ENCODE measurements at places on chromosomes 2 and 18.

- no peak for DNase-seq
Measured at GRCh38 chr2:230781130-230781797, 68.6 kb downstream of the CAB39 start.

DNA sequence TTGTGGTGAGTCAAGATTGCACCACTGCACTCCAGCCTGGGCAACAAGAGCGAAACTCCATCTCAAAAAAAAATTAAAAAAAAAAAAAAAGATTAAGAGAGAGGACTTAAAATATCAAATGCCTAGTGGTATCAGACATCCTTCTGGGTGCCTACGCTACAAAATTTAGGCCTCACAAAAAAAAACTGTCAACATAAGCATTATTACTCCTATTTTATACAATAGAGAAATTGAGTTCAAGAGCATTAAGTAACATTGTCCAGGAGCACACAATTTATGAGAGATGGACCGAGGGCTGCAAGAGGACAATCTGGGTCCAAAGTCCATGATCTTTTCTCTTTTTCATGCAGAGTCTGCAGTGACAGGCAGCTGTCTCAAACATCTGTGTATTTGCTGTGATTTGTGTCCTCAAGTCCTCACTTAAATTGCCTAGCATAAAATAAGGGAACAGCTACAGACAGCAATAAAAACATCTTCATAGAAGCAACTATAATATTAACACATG lies 62.4 kb downstream of the OSR1 start:
- no peak for DNase-seq

GRCh38 chr18:12686100-12686499 lies 16.4 kb downstream of the CEP76 start:
- no peak for DNase-seq

GRCh38 chr2:177433402-177433801 lies 40.8 kb downstream of the AGPS start:
- DNase-seq = no peak

DNA sequence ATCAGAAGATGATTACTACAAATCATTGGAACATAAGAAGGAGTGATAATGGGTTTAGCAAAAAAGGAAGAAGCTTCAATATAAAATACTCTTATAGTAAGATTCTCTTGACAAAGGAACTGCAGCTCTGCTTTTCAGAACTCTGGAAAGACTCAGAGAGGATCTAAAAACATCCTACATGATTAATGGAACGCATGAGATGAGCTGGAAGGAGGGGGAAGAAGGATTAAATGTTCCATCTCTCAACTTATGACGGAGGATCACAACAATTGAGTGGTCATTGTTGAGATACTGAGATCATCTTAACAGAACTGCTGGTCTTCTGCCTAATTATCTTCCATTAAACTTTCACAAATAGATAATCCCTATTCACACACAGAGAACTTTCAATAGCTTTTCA lies 267.5 kb upstream of the SLC8A1 start:
- DNase-seq = no peak

DNA sequence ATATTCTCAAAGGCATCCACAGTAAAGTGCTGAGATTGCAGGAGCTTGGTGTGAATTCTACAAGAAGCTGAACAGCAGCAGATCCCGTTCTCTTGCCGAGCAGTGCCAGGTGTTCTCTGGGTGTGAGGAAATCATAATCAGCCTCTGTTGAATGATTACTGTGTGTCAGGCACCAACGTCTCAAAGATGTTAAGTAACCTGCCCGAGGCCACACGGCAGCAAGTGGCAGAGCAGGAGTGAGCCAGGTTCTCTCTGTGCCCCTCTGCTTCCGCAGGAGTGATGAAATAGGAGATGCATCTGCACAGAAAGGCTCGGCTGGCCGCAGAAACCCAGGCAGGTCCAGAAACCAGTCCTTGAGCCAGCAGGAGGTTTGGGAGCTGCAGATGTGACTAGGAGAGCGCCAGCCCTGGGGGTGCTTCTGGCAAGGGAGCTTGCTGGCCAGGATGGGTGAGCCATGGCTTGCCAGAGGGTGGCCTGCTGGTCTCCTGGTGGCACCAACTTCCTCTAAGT lies 68.4 kb downstream of the COPS7B start:
- DNase-seq = no peak

- DNase-seq = no peak
Measured at GRCh38 chr2:98357849-98358248, 11.6 kb downstream of the CNGA3 start.

DNA sequence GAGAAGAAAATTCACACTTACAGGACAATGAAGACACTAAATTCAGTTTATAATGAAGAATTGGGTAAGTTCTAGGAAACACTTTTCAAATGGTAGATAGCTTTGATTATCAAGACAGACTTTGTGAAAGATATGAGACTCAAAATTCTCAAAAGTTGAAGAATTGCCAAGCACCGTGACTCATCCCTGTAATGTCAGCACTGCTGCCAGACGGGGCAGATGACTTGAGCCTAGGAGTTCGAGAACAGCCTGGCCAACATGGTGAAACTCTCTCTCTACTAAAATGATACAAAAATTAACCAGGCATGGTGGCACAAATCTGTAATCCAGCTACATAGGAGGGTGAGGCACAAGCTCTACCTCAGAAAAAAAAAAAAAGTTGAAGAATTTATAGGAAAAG lies 1820.1 kb upstream of the LRRTM1 start:
- DNase-seq = no peak

GRCh38 chr2:101960819-101961337 lies 30.9 kb upstream of the IL1R2 start:
- no peak for DNase-seq

DNA sequence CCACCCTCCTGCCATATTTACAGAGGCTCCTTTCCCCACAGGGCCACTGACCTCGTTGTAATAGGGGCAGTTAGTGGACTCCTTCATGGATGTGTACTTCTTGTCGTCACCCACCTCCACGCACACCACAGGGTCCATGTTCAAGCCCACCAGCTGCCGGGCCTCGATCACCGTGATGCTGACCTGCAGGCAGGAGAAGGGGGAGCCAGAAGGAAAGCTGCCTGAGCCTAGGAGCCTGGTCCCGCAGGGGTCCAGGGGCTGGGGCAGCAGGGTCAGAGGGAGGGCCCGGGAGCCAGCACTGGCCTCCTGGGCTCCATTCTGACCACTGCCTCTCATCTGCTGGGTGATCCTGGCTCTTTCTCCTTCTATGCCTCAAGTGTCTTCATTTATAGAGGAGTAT lies 17.0 kb upstream of the OTOF start:
- no peak for DNase-seq

DNA sequence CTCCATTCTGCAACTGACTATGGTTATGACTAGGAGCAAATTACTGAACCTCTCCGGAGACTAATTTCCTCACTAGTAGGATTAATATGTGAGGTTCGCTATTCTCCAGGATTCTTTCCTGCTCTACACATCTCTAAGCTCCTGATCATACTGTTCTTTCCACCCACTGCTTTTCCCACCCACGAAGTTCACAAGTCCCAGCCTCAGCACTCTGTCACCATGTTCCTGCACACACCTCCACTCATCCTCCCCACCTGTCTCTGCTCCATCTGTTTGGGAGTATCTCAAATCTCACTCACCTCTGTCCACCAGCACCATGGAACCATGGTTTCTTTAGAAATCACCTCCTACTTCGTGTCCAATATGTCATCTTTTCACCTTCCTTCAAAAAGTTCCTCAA lies 185.3 kb downstream of the LRATD1 start:
- no peak for DNase-seq

GRCh38 chr2:171402906-171403580 lies 30.7 kb downstream of the METTL8 start:
- no peak for DNase-seq

GRCh38 chr2:237693291-237693994 lies 66.1 kb downstream of the LRRFIP1 start:
- no peak for DNase-seq

DNA sequence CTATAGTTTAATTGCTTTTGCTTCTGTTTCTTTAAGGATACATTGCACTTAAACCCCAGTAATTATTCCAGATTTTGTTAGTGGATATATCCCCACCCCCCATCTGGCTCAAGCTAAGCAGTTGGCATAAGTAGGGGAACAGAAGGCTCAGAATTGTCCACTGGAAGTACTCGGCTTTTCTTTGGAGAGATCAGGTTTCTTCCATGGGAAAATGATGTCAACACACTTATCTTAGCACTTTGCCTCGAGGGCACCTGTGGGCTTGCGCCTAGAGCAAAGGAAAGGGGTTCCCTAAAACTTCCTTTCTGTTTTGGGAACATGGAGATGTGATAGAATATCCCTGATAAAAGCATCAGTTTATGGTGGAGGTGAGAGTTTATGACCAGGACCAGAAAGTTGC lies 130.6 kb downstream of the FMNL2 start:
- no peak for DNase-seq

- DNase-seq = no peak
Measured at GRCh38 chr2:146677280-146677679, 1167.5 kb upstream of the ACVR2A start.

DNA sequence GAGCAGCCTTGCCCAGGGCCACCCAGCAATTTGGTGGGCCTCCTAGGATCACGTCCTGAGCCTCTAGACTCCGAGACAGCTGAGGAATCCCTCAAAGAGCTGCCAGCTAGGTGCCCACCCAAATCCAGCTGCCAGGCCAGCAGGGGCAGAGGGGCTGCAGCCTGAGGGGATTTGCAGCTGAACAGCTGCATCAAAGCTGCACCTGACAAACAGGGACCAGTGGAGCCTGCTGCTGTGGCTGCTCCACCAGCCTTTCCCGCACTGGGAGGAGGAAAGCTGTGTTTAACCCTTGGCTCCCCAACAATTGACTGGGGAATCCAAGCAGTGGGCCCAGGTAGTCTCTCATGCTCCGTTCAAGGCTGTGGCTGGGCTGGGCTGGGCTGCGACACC lies 8.2 kb downstream of the ADRA2B start:
- no peak for DNase-seq

DNA sequence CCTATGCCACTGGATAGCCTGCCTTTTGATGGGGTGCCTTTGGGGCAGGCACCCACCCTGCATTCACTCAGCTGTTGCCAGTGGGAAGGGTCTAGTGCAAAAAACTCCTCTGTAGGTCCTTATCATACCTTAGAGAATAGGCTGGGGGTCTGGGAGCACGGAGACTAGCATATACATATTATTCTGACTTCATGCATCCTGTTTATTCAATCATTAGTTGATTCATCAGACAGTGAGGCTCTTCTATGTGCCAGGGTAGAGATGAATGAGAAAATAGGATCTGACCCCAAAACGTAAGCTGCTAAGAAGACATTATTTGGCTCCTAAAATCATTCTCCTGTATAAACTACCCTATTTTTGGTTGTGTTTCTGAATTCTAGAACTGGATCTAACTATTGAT lies 153.3 kb downstream of the TPGS2 start:
- no peak for DNase-seq

- no peak for DNase-seq
Measured at GRCh38 chr2:33579227-33579626, 19.9 kb downstream of the FAM98A start.

DNA sequence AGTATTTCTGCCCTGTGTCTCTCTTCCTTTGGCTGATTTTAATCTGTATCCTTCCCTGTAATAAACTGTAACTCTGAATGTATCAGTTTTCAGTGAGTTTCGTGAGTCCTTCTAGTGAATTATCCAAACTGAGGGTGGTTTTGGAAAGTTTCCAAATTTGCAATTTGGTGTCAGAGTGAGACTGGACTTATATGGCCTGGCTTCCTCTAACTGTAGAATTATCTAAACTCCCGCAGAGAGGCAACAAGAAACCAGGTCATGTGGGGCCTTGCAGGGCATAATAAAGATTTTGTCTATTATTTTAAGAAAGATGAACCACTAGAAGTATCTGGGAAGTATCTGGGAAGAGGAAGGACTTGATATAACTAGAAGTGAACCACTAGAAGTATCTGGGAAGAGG lies 95.3 kb upstream of the RNF152 start:
- no peak for DNase-seq

DNA sequence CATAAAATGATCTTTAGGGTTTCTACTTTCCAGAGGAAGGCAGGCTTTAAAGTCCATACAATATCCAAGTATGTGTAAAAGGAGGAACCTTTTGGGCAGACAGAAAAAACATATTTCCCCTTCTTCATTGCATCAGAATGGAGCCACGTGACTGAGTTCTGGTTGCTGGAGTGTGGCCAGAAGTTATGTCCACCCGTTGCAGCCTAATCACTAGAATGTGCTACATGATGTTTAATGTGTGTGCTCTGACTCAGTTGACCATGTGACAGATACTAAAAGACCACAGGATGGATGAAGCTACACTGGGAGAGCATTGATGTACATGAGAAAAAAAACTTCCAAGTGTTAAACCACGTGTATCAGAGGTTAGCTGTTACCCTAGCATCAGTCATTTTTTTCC lies 460.9 kb downstream of the RIT2 start:
- no peak for DNase-seq

GRCh38 chr2:32773448-32773808 lies 145.6 kb downstream of the TTC27 start:
- DNase-seq = no peak

- DNase-seq = no peak
Measured at GRCh38 chr18:3251249-3251962, 3.8 kb downstream of the MYL12A start.

GRCh38 chr2:12376025-12376424 lies 340.7 kb upstream of the TRIB2 start:
- no peak for DNase-seq

DNA sequence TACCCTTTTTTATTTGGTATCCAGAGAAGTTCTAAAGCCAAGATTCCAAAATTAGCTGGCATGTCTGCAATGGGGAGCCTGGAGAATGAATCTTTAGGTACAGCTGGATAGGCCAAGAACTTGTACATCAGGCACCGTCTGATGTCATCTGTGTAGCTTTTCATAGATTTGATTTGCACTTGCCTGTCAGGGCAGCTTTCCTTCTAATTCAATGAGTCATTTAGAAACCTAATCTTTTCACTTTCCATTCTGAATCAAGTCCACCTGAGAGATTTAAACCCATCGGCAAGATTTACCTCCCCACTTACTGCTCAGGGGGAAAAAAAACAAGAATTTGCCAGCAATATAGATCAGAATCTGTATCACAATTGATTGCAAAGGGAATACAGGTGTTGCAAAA lies 60.9 kb upstream of the ACAA2 start:
- no peak for DNase-seq

GRCh38 chr2:217475101-217475500 lies 527.7 kb downstream of the TNS1 start:
- no peak for DNase-seq

GRCh38 chr2:44528595-44528994 lies 166.8 kb downstream of the CAMKMT start:
- no peak for DNase-seq

- no peak for DNase-seq
Measured at GRCh38 chr2:229784791-229785190, 70.4 kb upstream of the DNER start.

Data from urinary bladder (tissue), 4 donors.